ENCODE measurements at places on chromosomes 4 and X.

GRCh38 chr4:155604718-155605626 is 61.7 kb upstream of the GUCY1A1 start:
- no peak for DNase-seq

DNA sequence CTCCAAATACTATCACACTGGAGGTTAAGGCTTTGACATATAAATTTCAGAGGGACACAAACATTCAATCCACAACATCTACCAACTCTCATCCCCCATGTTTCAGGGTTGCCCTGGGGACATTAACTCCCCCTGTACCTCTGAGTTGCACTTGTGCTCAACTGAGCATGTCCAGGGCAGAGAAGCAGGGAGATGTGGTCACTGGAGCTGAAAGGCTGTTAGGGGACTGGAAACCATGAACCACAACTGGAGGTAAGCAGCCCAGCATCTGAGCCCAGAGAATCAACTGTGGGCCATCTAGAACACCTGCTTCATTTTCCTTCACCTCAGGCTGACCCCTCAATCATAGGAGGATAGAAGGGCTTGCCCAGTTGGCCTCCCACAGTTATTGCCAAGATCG is 641.1 kb downstream of the MID1IP1 start:
- no peak for DNase-seq

DNA sequence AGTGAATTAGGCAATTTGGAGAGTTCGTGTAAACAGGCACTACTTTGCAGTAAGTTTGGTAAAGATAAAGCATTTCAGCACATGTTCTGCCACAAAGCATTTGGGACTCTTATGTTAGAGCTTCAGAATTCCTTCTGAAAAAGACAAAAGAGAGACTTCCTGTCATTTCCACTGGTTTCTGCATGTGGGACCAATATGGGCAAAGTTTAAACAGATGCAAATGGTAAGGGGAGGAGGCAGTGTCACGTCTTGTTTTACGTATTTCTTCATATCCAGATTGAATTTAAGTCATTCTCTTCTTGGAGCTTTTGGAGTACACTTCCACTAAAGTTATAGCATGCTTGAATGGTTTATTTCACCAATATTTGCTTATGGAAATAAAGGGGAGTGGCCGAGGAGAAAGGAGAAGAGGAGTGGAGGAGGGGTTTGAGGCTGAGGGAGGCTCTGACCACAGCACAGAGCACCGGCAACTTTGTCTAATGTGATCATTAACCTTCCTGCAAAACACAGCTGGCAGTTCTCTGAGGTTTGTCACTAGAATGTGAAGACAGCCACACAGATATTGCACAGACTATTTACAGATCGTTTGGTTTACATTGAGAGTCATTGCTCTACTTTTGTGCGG is at the start of gene APELA:
Gene APELA (plus strand): TSS at position 479 of the 625 bp plus-strand sequence. CDS start 154 bp downstream, outside the sequence.
- DNase-seq = no peak

- no peak for DNase-seq
These were observed 240.8 kb upstream of the DDX53 start for GRCh38 chrX:22758807-22759481.

GRCh38 chr4:184295206-184295605 is 77.5 kb upstream of the ENPP6 start:
- DNase-seq = no peak

DNA sequence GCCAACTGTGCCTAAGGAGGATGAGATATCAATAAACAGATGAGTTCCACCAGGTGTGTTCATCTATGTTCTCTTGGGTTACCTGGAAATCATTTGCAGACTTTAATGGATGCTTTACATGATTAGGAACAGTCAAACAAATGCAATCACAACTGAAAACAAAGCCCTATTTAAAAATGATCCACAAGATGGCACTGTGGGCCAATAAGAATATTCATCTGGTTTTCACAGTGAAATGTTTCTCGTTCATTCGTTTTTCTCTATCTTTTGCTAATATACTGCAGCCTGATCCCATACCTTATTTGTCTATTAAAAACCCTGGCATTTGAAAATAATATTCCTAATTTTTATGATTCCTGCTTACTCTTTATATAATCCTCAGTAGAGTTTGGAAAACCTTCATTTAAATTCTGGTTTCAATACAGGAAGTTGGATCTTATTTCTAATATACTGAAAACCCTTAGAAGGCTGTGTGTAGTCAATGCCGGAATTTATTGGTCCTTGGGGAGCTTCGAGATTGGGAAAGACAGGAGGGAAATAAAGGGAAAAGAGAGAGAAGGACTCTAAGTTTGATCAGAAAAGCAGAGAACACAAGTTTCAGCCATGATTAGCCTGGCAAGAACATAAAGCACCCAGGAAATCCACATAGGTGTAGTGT is 63.8 kb upstream of the TAPT1 start:
- no peak for DNase-seq

DNA sequence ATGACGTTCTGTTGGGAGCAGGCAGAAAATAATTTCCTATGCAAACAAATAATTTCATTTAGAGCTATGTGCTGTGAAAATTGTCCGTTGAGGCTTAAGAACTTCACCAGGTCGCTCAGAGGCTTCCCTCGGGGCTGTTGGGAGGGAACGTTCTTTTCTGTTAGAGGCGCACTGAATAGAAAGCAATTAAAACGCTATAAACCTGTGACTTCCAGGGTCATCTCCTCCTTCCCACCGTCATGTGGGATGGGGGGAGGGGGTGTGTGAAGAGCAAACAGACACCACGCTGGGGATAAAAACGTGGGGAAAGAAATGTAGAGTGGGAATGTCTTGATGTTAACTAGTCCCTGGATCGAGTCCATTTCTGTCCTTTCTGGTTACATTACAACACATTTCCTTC is 35.2 kb upstream of the ZNF518B start:
- DNase-seq = no peak

DNA sequence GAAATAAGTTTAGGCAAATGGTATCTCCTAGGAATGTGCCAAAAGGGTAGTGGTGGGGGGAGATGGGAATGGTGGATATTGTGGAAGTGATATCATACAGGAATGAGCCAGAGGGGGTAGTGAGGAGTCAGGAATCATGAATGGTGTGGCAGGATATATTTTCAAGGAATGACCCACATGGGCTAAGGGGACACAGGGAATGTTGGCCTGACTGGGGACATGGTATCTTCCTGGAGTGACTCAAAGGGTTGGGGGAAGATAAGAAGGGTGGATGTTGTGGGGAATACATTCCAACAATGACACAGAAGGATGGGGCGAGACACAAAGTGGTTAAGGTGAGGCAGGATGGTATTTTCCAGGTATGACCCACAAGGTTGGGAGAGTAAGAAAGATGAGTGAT is 60.6 kb downstream of the MAOA start:
- no peak for DNase-seq

Measured in activated CD4-positive, CD25-positive, alpha-beta regulatory T cell treated with anti-CD3 and anti-CD28 coated beads, Interleukin-2, amount 50 U/mL, for 72 hours (primary cell).